ENCODE measurements at places on chromosomes 5 and 9.

GRCh38 chr5:157918811-157919742, 60.1 kb upstream of the CLINT1 start:
- DNase-seq = no peak

DNA sequence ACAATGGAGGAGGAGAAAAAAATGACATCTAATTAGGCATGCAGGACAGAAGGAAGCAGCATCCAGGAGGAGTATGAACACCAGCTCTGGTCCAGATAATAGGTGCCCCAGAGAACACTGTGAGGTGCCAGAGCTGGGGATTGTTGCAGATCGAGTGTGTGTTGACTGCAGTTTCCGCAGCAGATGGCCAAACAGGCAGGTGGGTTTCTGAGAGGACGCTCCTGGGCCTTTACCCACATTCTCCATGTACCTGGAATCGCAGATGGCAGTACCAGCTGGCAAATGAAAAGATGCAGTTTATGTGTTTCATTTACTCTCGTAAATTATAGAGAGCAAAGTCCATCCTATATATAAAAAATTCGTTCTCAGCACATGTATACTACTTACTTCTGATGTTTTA, 182.2 kb upstream of the ISL1 start:
- no peak for DNase-seq

DNA sequence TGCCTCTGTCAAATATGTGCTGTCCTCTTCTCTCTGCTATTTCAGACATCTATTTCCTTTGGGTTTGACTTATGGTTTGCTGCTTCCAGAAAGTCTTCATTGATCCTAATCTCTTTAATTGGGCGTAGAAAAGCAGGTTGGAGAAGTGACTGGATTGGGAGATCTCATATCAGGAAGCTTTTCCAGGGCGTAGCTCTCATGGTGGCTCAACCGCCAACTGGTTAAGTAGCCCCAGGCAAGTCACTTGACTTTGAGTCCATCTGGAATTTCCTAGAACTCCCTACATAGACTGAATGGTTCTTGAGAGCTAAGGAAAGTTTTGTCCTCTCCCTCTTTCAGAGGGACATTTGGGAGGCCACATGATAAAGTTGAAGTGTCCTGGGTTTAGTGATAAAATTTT, 192.3 kb upstream of the GLRA1 start:
- no peak for DNase-seq

DNA sequence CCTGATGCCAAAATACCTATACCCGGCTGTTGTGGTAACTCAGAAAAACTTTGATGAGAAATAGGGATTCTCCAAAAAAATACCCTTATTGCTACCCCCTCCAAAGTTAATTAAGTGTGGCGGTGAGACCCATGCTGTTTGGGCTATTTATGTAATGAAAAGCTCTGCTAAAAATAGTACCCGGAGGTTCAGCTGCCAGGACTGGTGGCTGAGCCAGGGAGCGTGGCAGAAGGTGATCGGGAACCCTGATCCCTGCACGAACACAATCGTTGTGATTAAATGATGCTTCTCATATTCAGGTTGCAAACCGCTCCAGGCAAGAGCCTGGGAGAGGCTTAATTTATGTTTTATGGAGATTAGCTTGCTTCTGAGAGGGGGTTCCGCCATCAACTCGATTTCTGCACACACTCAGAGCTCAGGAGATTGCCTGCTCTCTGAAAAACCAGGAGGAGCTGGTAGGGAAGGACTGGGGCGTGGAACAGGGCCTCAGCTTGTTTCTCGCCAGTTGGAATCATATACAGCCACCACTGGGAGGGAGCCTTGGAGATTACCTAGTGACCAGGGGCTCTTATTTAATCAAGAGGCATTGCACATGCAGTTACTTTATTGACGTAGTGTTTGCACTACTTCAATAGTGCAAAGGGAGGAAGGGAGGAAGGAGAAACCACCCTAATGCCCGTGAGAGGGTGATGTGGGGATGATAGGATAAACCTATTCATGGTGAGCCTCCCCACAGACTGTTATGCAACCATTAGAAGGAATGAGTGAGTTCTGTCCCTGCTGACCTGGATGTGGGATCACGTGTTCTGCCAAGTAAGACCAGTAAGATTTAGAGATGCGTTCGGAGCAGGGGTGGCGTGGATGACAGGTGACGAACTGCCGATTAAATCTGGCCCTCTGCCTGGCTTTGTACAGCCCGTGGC, 23.4 kb downstream of the HRH2 start:
- DNase-seq = no peak

DNA sequence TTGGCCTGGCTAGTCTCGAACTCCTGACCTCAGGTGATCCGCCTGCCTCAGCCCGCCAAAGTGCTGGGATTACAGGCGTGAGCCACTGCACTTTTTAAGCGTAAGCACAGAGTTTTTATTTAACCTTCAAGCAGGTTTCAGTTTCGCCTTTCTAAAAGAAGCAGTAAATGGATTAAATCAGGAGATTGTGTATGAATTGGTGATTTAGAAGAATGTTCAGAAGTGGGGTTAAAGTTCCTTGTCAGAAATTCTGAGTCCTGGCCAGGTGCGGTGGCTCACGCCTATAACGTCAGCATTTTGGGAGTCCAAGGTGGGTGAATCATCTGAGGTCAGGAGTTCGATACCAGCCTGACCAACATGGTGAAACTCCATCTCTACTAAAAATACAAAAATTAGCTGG, 12.2 kb downstream of the HSPA4 start:
- no peak for DNase-seq

GRCh38 chr5:141747152-141748141, 65.4 kb upstream of the ARAP3 start:
- peak; percentile 35 for DNase-seq

DNA sequence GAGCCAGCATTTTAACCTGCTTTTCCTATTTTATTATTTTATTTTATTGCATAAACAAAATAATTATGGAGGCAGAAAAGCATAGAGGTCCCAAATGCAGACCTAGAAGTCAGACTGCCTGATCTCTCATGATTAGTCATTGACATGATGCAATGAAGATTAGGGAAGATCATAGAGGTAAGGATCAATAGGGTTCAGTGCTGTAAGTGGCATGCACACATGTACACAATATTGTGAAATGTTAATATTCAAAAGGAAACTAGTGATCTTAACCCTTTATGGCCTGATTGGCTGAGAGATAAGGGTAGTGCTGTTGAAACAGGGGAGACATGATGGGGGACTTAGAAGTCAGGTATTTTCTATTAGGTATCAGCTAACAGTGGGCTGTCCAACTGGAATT, 1.1 kb upstream of the FRRS1L start:
- DNase-seq = no peak

- peak; percentile 28 for DNase-seq
Measured at GRCh38 chr5:35436400-35437057, 181.1 kb upstream of the SPEF2 start.

GRCh38 chr9:11328326-11328725, 715.5 kb upstream of the PTPRD start:
- DNase-seq = no peak

GRCh38 chr5:124669956-124670721, 76.3 kb downstream of the ZNF608 start:
- no peak for DNase-seq

- no peak for DNase-seq
Measured at GRCh38 chr5:122126756-122127321, 2.5 kb upstream of the ZNF474 start.

DNA sequence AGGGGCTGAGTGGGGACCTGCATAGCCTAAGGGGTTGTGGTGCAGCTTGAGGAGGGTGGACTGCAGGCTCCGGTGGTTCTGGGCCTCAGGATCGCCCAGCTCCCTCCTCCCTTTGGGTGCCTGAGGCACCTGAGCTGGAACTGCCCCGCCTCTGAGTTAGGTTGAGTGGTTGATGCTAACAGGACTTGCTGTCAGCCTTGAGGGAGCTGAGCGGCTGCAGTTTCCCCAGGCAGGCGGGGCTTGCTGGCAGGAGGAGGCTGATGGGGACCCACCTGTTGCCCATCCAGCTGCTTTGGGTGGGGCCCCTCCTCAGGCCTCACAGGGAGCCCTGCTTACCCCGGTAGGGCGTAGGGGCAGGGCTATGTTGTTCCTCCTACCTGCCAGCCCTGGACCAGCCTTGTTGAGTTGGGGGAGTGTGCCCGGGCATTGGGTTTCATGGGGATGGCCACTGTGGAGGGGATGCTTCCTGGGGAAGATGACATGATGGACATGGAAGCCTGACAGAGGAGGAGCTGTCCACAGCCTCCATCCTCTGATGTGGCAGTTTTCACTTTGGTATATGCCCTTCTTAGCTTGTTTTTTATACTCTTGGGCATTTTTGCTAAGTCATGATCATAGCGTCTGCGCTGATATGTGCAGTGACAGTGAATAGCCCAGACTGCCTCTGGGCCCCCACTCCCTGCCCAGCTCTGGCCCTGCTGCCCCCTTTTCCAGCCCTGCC, 14.3 kb downstream of the WNK2 start:
- no peak for DNase-seq

GRCh38 chr5:138950421-138951031, 75.4 kb upstream of the LRRTM2 start:
- DNase-seq = no peak

- DNase-seq = no peak
Measured at GRCh38 chr5:181281077-181281983, 20.4 kb upstream of the TRIM52 start.

DNA sequence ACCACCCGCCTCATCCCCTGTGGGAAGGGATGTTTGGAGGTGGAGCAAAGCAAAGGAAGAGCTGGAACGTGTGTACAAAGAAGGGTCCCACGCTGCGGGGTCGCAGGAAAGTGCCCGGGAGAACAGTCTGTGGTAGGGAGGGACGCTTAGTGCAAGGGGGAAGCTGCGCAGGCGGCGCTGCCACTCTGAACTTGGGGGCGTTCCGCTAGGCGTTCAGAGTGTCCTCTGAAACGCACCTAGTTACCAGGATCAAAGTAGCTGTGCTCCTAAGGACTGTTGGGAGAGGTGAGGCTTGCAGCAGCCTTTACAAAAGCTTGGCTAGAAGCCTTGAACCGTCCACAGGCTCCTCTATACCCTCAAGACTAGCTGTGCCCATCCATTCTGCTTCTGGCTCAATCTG, 29.3 kb upstream of the PDE8B start:
- DNase-seq = no peak

- DNase-seq = peak; percentile 62
Measured at GRCh38 chr5:55691265-55692105, 20.6 kb downstream of the SLC38A9 start.

GRCh38 chr9:98660541-98660940, 48.2 kb downstream of the GABBR2 start:
- DNase-seq = no peak
